ENCODE measurements at places on chromosomes 1 and 21. TPM values are rescaled to one million over a fixed set of nuclear protein-coding genes. Genes with fewer than 3 reads are reported as not detected.

SLC6A17 gene
- total RNA-seq, result 2.3 TPM

IFT25 gene
- 29.9 TPM for total RNA-seq

GRCh38 chr21:33731447-33731846, 89.1 kb downstream of the ITSN1 start:
- DNase-seq, result no peak
- H3K4me1 ChIP-seq, result no peaks in the 10 kb centered on the region
- no peak overlapping the region for H3K4me3 ChIP-seq
- H3K36me3 ChIP-seq, result no peaks in the 10 kb centered on the region
- no peak overlapping the region for H3K27ac ChIP-seq

EPS8L3 gene
- total RNA-seq, result 1.8 TPM

NFASC gene
- total RNA-seq, result 29.9 TPM

SPATA46 gene
- total RNA-seq, result not detected

OR2L3 gene
- total RNA-seq, result not detected

- H3K4me1 ChIP-seq, result no peaks in the 10 kb centered on the region
- H3K27ac ChIP-seq, result no peak overlapping the region
- H3K4me3 ChIP-seq, result no peak overlapping the region
- no peaks in the 10 kb centered on the region for H3K27me3 ChIP-seq
- H3K36me3 ChIP-seq, result no peaks in the 10 kb centered on the region
These were observed 227.1 kb upstream of the MAP1LC3C start for GRCh38 chr1:242225767-242226573.

DNA sequence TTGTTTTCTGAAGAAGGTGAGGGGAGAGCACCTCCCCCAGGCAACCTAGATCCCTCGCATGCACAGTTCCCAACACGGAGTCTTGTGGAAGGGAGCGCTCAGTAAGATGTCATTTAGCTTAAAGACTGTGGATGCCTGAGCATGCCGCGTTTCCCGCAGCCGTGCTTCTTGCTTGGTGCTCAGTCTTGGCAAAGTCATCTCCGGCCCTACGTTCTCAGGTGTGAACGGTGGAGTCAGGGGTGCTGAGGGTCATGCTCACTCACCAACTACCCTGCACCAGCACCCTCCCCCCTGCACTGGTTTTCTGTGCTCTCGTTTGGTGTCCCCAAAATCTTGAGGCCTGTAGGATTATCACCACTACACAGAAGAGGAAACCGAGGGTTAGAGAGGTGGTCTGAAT, 202.1 kb downstream of the RHOU start:
- no peak overlapping the region for H3K4me3 ChIP-seq
- H3K27ac ChIP-seq, result no peak overlapping the region
- no peaks in the 10 kb centered on the region for H3K36me3 ChIP-seq
- H3K27me3 ChIP-seq, result no peaks in the 10 kb centered on the region
- H3K4me1 ChIP-seq, result peaks cover 21% of the 10 kb centered on the region
- DNase-seq, result no peak
